Stimulated activated CD8-positive, alpha-beta memory T cell treated with anti-CD3 and anti-CD28 coated beads, Interleukin-7, amount 100 ng/mL, for 1 hour (primary cell): ENCODE measurements at places on chromosomes 6 and 20.

DNA sequence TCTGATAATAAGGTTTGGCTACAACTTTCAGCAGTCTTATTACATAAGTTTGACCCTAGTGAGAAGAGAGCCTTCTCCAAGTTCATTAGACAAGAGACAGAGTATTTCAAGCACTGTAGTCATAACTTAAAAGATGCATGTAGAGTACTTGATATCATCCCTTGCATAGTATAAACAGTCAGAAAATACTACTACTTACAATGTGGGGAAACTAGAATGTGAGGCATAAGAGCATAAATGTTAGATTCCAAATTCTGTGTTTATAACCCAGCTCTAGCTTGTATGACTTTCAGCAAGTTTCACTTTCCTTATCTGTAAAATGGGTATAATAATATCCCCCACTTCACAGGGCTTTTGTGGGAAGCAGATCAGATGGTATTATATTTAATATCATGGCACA is 56.8 kb upstream of the TMEM200A start:
- no peak for DNase-seq

DNA sequence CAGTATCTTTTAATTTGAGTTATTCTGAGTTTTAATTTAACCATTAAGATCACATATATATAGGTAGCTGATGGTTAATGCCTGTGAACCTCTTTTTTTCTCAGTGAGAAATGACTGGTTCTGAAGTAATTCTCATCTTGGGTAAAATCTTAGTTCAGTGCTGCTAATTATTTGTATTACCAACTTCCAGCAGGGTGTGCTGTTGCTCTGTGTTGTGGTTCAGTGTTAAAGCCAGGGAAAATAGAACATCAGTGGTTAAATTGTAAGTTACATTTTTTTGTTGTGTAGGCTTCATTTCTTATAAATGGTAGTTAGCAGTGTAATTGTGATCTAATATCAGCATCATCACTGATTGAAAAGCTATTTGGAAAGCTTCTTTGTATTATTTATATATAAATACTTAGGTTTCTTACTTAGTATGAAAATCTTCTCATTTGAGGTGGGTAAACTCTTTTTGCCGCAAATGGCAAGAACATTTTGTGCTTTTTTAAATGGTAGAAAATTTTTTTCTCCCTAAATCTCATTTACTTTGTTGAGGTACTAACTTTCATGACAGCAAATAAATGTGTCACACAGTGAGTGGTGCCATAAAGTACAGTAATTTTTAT is 43.7 kb downstream of the CDC5L start:
- no peak for DNase-seq

- DNase-seq, result no peak
These were observed 44.1 kb upstream of the GRM4 start for GRCh38 chr6:34189806-34190503.

- DNase-seq, result no peak
These were observed 879 bp downstream of the MEP1A start for GRCh38 chr6:46794068-46794467.

DNA sequence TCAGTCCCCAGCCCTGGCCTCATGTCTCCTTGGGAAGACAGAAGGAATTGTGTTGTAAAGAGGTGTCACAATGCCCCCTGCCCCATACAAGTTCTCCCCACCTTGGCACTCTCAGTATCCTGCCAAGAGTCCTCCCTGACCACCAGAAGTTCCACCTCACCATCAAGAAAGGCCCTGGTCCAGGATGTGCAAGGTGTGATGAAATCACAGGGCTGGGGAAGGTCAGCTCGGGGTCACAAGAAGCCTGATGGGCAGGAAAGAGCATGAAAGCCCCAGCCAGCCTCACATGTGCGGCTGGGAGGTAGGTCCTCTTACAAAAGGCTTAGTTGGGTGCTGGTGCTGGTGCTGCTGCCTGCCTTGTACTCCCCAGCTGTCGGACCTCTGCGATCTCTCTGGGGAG is 12.9 kb upstream of the C6orf132 start:
- DNase-seq, result no peak

- no peak for DNase-seq
These were observed 261.5 kb downstream of the TBC1D7 start for GRCh38 chr6:13066820-13067219.

GRCh38 chr6:143596866-143597265 is 80.9 kb upstream of the PHACTR2 start:
- DNase-seq, result no peak

GRCh38 chr6:3526962-3527650 is 70.3 kb upstream of the SLC22A23 start:
- DNase-seq, result no peak

- no peak for DNase-seq
These were observed 44.2 kb upstream of the CCR6 start for GRCh38 chr6:167078745-167079144.

- no peak for DNase-seq
These were observed 127.4 kb downstream of the DST start for GRCh38 chr6:56515081-56515905.

GRCh38 chr6:170259278-170259677 is 31.6 kb downstream of the DLL1 start:
- DNase-seq, result no peak

DNA sequence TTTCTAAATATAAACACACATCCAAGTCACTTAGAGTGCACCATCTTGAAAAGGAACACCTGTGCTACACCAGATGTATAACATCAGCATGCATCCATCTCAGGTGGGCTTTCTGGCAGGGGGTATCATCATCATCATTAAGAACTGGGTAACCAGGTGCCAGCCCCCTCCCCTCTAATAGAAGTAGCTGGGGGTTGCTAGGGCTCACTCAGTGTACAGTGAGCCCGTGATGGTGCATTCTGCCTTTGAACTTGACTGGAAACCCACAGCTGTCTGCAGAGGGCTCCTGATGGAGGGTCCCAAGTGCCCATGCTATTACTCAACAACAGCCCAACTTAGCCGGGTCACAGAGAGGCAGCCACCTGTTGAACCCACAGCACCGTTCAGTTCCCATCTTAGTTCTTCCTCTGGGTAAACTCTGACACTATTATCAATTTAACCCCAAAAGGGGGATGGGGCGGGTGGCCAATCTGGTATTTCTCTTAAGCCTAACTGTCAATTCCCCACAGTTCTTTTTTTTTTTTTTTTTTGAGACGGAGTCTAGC is 32.7 kb upstream of the CCND3 start:
- DNase-seq, result no peak

GRCh38 chr6:139520321-139520768 is 145.9 kb upstream of the CITED2 start:
- DNase-seq, result no peak

- DNase-seq, result no peak
These were observed 170.2 kb upstream of the MLN start for GRCh38 chr6:33974030-33974429.

DNA sequence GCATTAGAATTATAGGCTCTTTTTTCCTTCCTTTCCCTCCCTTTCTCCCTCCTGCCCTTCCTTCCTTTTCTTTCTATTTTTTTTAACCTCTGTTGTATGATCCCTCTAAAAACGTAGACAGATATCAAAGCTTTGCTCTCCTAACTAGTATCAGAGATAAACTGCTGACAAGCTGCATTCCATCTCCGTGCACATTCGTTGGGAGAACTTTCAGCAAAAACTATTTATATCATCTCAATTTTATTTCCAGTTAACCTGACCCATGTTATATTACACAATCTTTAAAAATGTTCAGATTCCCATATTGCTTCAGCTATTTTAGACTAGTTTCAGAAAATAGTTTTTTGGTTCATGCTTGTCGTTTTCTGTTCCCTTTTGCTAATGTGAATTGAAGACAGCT is 47.3 kb downstream of the RNF217 start:
- DNase-seq, result no peak

GRCh38 chr6:152952866-152953509 is 29.9 kb downstream of the FBXO5 start:
- no peak for DNase-seq

DNA sequence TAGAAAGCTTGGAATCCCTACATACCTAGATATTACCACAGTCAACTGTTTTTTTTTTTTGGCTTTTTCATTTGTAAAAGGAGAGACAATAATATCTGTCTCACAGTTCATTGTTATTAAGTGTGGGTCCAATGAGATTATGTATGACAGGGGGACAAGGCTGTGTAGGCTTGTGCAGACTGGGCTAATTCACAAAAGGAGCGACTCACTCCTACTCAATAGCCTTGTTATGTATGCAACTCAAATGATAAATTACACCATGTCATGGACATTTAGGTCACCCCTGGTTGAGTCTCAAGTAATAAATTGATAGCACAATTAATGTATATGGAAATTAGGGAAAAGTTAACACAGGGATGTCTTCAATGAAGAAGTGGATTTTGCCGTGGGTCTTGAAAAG is 208.2 kb upstream of the MAP3K7 start:
- DNase-seq, result no peak

DNA sequence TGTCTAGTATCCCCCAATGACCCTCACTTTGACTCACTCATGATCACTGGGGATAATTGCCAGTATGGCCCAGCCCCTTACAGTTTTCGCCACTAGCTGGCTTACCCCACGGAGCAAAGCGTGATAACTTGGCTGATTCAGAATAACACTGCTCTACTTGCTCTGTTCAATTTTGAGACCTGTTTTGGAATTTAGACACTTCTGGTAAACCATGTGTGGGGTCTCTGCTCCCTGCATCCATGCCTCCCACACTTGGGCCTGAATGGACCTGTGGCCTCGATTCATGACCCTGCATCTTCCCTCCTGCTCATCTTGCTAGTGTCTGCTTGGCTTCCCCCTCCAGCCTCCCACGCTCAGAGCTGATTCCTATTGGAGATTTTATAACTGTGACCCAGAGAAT is 48.9 kb downstream of the FOXA2 start:
- DNase-seq, result no peak
